ENCODE measurements at places on chromosomes 5 and 9.

DNA sequence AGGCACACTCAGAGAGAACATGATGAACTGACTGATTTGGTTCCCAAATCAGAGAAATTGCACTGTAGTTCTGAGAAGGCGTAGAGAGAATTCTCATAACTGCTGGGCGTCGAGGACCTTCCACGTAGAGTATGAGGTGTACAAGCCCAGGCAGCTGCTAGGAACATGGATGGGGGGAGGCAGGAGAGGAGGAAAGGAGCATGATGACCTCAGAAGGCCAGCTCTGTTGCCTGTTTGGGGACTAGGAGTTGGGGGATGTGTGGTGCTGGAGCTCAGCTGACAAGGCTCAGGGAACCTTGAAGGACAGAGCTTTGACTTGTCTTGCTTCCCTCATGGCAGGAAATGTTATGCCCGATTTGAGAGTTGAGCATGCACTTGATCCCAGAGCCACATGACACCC is 485.4 kb downstream of the IRX1 start:
- no peak for DNase-seq

DNA sequence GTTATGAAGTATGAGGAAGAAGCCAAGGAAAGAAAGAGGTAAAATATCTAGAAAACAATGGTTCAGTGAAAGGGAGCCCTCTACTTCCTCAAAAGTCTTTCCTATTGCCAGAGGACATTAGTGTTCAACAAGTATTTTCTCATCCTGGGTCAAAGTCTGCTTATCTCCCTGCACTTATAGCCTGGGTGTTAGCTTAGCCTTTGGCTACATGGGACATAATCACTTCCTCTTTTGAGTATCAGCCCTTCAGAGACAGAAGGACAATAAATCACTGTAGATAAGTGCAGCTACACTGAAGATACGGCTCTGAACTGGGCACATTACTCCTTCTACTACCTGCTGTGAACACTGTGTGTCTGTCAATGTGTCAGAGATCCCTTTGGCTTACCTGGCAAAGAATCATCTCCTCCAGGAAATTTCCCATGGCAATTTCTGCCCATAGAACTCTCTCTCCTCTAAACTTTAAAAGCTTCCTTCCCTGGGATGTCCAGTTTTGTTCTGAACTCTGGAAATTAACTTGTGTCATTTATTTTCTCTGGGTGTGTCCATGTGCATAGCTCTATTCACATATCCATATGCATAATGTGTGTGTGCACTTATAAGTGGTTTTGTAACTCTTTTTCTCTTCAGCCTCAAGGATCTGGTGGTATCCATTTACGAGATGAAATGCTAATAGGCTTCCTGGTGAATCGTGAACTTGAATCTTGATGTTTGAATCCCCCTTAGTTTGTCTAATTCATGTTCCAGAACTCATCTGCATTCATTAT is 30.0 kb upstream of the RECK start:
- no peak for DNase-seq

DNA sequence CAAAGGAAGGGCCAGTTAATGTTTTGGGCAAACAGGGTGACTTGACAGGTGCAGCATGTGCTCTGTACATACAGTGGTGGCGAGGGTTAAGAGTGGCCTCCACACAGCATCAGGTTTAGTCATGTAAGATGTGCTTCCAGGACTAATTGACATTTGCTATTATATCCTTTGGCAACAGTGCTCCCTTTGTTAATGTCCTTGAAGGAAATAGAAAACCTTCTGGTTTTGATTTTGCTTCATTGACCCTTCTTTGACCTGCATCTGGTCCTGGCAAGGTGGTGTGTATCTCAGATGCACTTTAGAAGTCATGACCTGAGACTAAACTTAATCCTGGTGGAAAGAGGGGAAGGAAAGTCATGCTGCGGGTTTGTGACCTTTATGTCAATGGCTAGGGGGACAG is 440.0 kb downstream of the ENC1 start:
- DNase-seq: no peak

DNA sequence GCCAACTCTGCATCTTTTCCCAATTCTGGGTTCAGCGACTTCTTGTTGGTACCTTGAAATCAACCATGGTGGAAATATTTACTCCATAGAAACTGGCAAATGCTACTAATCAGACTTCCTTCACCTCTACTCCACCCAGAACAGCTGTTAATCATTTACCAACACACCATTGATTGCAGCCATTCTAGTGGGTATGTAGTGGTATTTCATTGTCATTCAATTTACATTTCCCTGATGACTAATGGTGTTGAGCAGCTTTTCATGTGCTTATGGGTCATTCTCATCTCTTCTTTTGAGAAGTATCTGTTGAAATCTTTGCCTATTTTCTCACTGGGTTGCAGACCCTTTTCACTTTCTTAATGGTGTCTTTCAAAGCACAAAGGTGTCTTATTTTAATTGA is 122.4 kb upstream of the MSX2 start:
- no peak for DNase-seq

DNA sequence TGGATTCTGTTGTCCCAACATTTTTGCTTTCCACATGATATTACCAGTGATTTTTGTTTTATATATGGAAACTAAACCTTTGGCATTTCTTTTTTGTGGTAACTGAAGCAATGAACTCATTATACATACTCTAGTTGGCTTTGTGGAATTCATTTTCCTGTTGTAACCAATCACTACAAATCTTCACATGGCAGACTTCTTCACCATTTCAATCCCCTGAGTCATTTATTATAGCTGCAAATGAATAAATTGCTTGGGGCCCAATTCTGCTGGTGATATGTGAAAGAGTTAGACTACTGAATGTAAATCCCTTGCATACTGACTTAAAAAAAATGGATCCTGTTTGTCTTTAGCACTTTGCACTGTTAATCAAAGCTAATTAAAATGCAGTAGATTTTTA is 1709.6 kb upstream of the WWC1 start:
- DNase-seq: no peak

DNA sequence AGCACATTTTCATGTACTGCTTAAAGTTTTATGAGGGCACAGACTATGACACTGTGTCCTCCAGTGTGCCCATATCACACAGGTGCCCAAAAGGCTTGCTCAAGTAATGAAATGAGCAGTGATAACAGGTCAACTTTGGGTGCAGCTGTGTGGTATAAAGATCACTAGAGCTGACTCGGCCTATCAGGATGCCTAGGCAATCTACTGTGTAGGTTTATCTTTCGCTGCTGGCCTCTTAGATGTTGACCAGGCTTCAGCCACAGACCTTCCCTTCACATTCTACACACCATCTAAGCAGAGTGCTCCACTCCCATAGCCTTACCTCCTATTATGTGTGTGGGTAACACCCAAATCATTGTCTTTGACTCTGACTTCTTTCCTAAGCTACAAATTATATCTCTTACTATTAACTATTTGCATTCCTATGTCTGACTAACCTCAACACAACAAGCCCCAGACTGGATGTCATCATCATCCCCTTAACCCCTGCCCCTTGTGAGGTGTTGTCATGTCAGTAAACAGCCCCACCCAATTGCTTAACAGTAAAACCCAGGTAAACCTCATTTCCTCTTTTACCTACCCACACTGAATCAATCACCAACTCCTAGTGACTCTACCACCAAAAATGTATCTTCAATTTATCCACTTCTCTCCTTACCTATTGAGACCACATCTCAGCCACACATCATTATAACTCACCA is 2.5 kb downstream of the SREK1IP1 start:
- DNase-seq: no peak

DNA sequence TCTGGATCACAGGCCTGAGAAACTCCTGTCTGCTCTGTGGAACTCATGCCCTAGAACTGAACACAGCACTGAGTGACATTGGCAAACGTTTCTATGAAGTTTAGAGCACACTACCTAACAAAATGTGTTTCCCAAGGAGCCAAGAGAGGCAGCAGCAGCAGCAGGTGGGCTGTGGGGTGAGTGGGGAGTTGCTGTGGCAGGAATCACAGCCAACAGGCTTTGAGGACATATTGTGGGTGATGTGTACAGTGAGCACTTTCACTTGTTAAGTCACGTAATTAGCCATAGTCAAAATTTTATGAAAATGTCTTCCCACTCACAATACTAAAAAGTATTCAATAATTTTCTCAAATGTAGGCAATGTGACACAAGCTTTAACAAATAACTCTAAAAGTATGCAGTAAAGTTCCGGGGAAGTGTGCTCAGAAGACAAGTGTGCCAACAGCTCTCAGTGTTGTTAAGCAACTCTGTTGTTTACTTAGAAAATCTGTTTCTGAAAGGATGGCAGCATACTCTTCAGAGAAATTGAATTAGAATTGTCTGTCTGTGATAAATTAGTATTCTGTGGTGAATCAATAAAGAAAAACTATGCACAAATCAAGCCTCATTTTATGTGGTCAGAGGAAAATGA is 482.1 kb downstream of the SEMA5A start:
- no peak for DNase-seq

GRCh38 chr5:122766130-122766529 is 8.8 kb upstream of the SNX2 start:
- DNase-seq: no peak

DNA sequence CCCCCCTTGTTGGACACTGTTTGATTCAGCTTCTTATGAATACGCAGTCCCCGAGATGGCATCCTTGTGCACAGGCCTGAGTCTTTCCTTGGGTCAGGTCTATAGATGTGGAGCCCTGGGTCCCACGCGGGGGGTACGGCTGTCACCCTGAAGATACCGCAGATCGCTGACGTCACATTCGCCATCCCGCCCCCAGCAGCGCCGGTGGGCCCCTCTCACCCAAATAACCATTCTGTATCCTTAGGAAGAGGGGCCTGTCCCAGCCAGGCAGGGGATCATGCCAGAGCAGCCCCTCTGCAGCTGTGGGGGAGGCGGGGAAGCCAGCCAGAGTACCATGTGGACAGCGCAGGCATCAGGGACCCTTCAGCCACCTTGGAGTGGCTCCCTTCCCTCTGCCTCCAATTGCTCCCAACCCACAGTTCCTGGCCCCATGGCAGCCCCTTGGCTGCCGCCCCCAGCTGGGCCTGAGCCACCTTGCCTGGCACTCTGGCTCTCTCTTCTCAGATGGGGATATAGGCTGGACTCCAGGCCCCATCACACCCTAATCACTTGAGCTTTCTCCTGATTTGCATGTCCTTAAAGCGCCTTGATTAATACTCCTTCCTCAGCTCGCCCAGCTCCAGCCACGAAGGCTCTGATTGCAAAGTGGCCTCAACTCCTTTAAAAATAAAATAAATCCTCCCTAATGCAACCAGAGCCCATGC is 189.8 kb downstream of the C9orf50 start:
- no peak for DNase-seq

- no peak for DNase-seq
Observed at GRCh38 chr9:122572456-122572855, 10.7 kb downstream of the OR1L8 start.

GRCh38 chr5:133662578-133662977 is 50.2 kb upstream of the FSTL4 start:
- DNase-seq: no peak

DNA sequence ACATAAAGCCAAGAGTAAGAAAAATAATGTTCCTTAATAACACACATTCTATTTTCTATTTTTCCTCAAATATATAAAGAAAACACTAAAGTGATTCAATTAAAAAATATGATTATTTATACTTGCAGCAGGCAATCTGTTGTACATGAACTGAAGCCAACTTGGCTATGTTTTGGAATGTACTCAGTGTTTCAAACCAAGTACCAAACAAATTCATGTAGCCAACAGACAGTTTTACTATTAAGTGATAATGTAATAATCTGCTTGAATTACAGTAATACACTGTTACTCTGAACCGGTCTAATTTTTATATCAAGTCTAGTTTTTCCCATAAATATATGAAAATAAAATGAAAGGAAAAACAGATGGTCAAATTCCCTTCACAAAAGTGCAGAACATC is 58.0 kb downstream of the CEP120 start:
- no peak for DNase-seq

DNA sequence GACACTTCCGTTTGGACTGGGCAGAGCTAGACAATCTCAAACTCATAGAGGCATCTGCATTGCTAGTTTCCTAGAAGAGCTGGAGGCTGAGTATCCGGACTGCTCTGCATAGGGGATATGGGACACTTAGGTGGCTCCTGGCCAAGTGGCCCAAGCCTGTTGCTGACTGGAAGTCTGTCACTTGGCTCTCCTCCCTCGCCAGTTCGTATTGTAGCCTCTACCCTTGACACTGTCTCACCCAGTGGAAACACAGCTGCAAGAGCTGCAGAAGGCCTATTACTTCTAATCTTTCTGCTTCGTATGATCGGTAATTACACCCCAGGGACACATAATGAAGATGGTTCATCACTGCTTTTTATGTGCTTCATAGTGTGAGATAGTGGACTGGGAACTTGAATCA is 34.7 kb downstream of the ITGA1 start:
- DNase-seq: no peak

GRCh38 chr5:176436656-176437055 is 11.5 kb upstream of the FAF2 start:
- no peak for DNase-seq

- DNase-seq: no peak
Observed at GRCh38 chr5:175447571-175447970, 3.6 kb upstream of the DRD1 start.

DNA sequence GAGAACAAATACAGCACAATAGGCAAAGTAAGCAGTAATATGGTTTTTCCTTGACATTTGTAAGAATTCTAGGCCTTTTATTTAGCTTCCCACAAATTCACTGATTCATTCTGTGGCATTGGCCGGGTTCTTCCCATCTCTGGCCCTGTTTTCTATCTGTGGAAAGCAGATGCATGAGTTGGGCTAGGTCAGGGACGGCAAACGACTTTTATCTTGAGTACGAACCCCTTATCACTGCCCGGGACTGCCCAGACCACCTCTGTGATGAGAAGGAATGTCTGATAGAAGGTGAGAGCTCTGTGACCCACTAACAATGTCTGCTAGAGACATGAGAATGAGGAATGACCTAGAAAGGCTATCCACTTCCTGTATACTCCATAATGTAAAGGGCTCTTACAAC is 35.4 kb upstream of the ADAM19 start:
- no peak for DNase-seq

GRCh38 chr5:86831128-86831527 is 213.4 kb downstream of the COX7C start:
- no peak for DNase-seq

GRCh38 chr9:84062538-84062937 is 81.9 kb downstream of the RMI1 start:
- no peak for DNase-seq

DNA sequence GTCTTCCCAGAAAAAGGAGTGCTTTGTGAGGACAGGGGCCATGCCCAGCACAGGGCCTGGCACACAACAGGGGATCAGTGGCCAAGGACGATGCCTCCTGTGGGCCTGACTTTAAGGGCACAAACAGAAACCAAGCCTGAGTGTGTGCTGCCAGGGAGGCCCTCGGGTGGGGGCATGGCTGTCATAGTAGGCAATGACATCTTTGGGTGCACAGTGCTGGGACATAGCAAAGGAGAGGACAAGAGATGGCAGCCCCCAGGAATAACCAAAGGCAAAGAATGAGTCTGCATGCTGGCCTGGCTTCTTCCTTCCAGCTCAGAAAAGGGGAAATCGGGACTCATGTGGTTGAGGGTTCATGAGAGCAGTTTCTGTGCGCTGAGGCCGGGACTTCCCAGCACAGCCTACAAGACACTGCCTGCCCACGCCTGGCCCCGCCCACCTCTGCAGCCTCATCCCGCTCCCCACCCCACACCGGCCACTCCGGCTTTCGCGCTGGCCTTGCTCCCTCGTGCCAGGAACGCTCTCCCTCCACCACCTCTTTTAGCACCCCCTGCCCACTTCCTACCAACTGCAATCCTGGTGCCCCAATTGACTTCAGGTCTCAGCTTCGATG is 13.8 kb upstream of the LHX2 start:
- DNase-seq: no peak

All from substantia nigra (tissue), 51 donors.